ENCODE measurements at places on chromosomes 13 and 19. TPM values are rescaled to one million over a fixed set of nuclear protein-coding genes. Genes with fewer than 3 reads are reported as not detected.

DNA sequence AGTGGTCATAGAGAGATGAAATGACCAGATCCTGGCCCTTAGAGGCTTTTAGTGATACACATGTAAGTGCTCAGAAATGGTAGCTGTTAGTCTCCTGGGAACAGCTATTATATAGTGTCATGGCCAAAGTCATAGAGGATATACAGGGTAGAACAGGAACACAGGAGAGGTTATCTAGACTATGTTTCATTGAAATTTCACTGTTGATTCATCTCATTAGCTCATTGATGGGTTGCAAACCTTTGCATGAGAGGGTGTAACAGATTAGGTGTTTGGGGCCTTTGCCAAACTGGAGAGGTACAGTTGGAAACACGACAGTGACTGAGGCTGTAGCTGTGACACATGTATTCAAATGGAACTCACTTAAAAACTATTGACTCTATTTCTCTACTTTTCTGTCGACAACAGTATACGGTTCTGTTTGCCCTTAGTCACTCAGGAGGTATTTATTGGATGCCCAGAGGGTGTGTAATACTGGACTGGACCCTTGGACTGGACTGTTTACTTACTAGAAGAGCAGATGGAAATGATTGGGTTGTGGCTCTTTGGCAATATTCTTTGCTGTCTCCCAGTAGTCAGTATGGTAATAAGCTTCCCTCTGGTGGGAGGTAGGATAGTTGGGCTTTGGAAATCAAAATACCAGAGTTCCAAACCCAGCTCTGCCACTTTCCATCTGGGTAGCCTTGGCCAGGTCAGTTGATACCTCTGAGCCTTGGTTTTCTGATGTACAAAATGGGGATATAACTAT lies 29.8 kb downstream of the ARHGAP35 start:
- H3K27ac ChIP-seq = peak overlapping the region; percentile 87
- peak overlapping the region; percentile 14 for H3K4me3 ChIP-seq
- no peaks in the 10 kb centered on the region for H3K36me3 ChIP-seq
- H3K27me3 ChIP-seq = no peaks in the 10 kb centered on the region
- H3K4me1 ChIP-seq = peaks cover 55% of the 10 kb centered on the region

- no peaks in the 10 kb centered on the region for H3K36me3 ChIP-seq
- peaks cover 8% of the 10 kb centered on the region for H3K4me1 ChIP-seq
- DNase-seq = no peak
Observed at GRCh38 chr13:113933901-113934300, 40.0 kb downstream of the C13orf46 start.

DAND5 gene
- total RNA-seq = not detected

SMIM44 gene
- total RNA-seq = not detected

ELSPBP1 gene
- total RNA-seq = not detected

GRCh38 chr13:76622315-76623040 lies 263.7 kb downstream of the KCTD12 start:
- H3K36me3 ChIP-seq = no peaks in the 10 kb centered on the region
- H3K4me3 ChIP-seq = no peak overlapping the region
- no peak for DNase-seq
- no peaks in the 10 kb centered on the region for H3K27me3 ChIP-seq

GRCh38 chr19:35404879-35405622 lies 34.2 kb downstream of the GPR42 start:
- H3K4me3 ChIP-seq = no peak overlapping the region
- H3K27me3 ChIP-seq = peaks cover 18% of the 10 kb centered on the region
- H3K27ac ChIP-seq = peak overlapping the region; percentile 62

Measured in GM23248 (cell line).